Purkinje cell (primary cell): ENCODE measurements at places on chromosomes 5 and 9. TPM values are rescaled to one million over a fixed set of nuclear protein-coding genes. Genes with fewer than 3 reads are reported as not detected.

WHRN gene
- 2.0 TPM in 1 of 2 replicates, not detected in the other for polyA plus RNA-seq

TAS2R1 gene
- polyA plus RNA-seq: not detected in 2 replicates

CCDC187 gene
- not detected in 2 replicates for polyA plus RNA-seq

RPL12 gene
- polyA plus RNA-seq: 228 and 230 TPM in 2 replicates

RLN2 gene
- 1.8 TPM in 1 of 2 replicates, not detected in the other for polyA plus RNA-seq

FOXD1 gene
- 0.15 TPM in 1 of 2 replicates, not detected in the other for polyA plus RNA-seq

ORM1 gene
- polyA plus RNA-seq: 1.4 and 3.5 TPM in 2 replicates

ZDHHC11B gene
- polyA plus RNA-seq: 5.4 and 6.0 TPM in 2 replicates

PPP2R2B gene
- polyA plus RNA-seq: 115 and 131 TPM in 2 replicates

ADAMTSL1 gene
- 1.9 and 2.9 TPM in 2 replicates for polyA plus RNA-seq
